ENCODE measurements at places on chromosomes 2 and 18. TPM values are rescaled to one million over a fixed set of nuclear protein-coding genes. Genes with fewer than 3 reads are reported as not detected.

GRCh38 chr18:69172046-69172445 is 228.6 kb upstream of the DOK6 start:
- no peaks in the 10 kb centered on the region for H3K4me1 ChIP-seq
- no peaks in the 10 kb centered on the region for H3K36me3 ChIP-seq
- no peaks in the 10 kb centered on the region for H3K27me3 ChIP-seq
- H3K27ac ChIP-seq: no peak overlapping the region
- H3K4me3 ChIP-seq: no peak overlapping the region
- no peak for DNase-seq

DNA sequence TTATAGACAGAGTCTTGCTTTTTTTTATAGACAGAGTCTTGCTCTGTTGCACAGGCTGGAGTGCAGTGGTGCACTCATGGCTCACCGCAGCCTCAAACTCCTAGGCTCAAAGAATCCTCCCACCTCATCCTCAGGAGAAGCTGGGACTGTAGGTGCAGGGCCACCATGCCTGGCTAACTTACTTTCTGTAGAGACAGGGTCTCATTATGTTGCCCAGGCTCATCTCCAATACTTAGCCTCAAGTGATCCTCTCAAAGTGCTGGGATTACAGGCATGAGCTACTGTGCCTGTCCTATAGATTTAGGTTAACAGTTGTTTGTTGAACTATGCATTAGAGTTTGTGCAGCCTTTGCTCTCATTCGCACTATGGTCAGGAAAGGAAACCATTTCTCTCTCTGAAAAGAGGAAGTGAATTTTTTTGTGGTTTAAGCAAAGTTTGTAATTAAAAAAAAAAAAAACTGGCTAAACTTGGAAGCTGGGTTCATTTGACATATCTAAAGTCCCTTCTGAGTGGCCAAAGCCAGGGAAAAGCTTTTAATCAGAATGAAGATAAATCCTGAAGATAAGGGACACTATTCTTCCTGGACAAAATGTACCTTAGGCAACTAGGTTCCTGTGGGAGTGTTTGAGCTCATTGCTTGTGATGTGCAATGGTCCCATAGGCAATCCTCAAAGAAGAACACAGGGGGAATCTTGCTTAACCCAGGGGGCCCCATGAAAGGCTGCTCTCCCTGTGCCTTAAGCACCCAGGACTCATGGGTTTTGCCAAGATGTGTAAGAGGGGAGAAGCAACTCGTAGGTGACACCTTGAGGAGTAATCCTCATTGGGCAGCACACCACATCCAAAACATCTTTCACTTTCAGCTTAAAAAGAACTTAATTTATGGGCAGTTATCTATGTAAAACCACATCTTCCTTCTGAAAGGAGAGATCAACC is 201.7 kb downstream of the MREG start:
- DNase-seq: no peak
- peaks cover 4% of the 10 kb centered on the region for H3K4me1 ChIP-seq
- H3K27me3 ChIP-seq: no peaks in the 10 kb centered on the region
- no peak overlapping the region for H3K4me3 ChIP-seq
- H3K36me3 ChIP-seq: no peaks in the 10 kb centered on the region

- H3K4me3 ChIP-seq: no peak overlapping the region
- no peaks in the 10 kb centered on the region for H3K4me1 ChIP-seq
- H3K27ac ChIP-seq: no peak overlapping the region
- no peak for DNase-seq
Measured at GRCh38 chr2:88067189-88067588, 436 bp upstream of the SMYD1 start.

- H3K27ac ChIP-seq: peak overlapping the region; percentile 75
- DNase-seq: peak; percentile 99
- H3K36me3 ChIP-seq: no peaks in the 10 kb centered on the region
- H3K4me3 ChIP-seq: no peak overlapping the region
- H3K27me3 ChIP-seq: no peaks in the 10 kb centered on the region
Measured at GRCh38 chr18:48781163-48781987, 169.4 kb downstream of the SMAD7 start.

GRCh38 chr18:14928396-14928795 is 180.4 kb downstream of the ANKRD30B start:
- no peak overlapping the region for H3K27ac ChIP-seq
- H3K27me3 ChIP-seq: no peaks in the 10 kb centered on the region
- no peaks in the 10 kb centered on the region for H3K36me3 ChIP-seq
- H3K4me1 ChIP-seq: no peaks in the 10 kb centered on the region
- no peak for DNase-seq
- no peak overlapping the region for H3K4me3 ChIP-seq

DNA sequence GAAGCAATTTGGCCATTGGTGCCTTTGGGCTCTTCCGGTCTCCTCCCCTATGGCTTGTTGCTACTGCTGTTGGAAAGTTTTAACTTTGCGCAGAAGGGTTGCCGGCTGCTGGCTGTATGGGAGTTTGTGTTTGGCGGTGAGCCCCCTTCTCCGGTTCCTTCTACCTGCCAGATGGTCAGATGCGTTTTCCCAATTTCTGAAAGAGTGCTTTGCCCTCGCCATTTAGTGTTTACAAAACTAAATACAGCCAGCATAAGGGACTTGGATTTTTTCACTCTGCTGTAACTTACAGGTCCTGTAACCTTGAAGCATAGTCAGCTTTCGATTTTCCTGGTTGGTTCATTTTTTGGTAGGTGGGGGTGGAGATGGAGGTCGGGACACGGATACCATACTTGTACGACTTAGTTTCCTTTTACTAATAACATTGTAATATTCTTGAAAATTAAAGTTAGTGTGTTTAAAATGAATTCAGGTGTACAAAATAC is 604 bp downstream of the COQ10B start:
- DNase-seq: no peak
- no peaks in the 10 kb centered on the region for H3K27me3 ChIP-seq
- no peaks in the 10 kb centered on the region for H3K36me3 ChIP-seq
- H3K27ac ChIP-seq: peak overlapping the region; percentile 100
- H3K4me3 ChIP-seq: peak overlapping the region; percentile 86
- H3K4me1 ChIP-seq: peaks cover 12% of the 10 kb centered on the region

DNA sequence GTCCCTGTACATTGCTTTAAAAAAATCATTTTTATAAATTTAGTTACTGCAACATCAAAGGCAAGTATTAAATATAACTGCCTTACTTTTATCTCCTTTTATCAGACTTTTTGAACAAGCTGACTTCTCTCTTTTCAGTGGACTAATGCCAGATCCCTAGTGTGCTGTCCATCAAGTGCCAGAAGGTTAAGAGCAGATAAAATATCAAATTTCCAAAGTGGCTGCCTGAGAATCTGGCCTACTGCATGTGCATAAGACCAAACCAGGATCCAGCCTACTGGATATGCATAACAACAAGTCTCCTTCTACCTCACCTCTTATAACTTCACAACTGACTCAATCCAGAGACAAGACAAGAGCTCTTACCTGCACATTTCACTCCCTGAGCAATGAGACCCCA is 59.8 kb upstream of the CHRNA1 start:
- no peak overlapping the region for H3K27ac ChIP-seq
- peaks cover 13% of the 10 kb centered on the region for H3K36me3 ChIP-seq
- peaks cover 26% of the 10 kb centered on the region for H3K4me1 ChIP-seq
- no peak for DNase-seq

- no peaks in the 10 kb centered on the region for H3K36me3 ChIP-seq
- H3K27ac ChIP-seq: no peak overlapping the region
- H3K4me1 ChIP-seq: no peaks in the 10 kb centered on the region
Measured at GRCh38 chr2:208148803-208149202, 2.8 kb upstream of the CRYGB start.

DNA sequence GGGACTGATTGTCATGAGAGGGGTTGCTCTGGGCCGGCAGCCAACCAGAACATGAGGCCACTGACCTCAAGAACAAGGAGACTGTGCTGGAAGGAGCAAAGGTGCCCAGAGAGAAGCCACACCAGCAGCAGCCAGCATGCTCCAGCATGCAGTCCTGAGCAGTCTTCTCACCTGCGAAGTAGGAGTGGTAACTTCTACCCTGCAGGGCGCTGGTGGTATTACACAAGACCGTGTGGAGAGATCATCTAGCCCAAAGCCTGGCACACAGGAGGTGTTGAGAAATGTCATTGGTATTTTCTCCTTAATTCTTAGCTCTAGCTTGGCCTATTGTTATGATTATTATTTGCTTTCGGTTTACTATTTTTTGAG is 132.7 kb downstream of the TSN start:
- H3K27me3 ChIP-seq: no peaks in the 10 kb centered on the region
- no peak overlapping the region for H3K27ac ChIP-seq
- H3K36me3 ChIP-seq: no peaks in the 10 kb centered on the region

- no peaks in the 10 kb centered on the region for H3K4me1 ChIP-seq
- no peak overlapping the region for H3K27ac ChIP-seq
- no peak for DNase-seq
- H3K36me3 ChIP-seq: no peaks in the 10 kb centered on the region
- H3K27me3 ChIP-seq: peaks cover 4% of the 10 kb centered on the region
- H3K4me3 ChIP-seq: no peak overlapping the region
Measured at GRCh38 chr18:37282386-37283037, 283.1 kb downstream of the CELF4 start.

DNA sequence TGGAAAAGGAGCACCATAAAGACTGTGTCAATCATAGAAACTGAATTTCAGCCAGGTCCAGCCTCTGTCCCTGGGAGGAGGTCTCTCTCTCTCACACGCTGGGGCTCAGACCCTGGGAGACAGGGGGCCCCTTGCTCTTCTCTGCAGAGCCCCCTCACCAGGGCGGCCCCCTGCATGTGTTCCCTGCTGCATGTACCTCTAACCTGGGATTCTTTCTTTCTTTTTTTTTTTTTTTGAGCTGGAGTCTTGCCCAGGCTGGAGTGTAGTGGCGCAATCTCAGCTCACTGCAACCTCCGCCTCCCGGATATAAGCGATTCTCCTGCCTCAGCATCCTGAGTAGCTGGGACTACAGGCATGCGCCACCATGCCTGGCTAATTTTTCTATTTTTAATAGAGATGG is 46.5 kb downstream of the TPO start:
- no peaks in the 10 kb centered on the region for H3K27me3 ChIP-seq
- no peak for DNase-seq
- H3K27ac ChIP-seq: no peak overlapping the region
- H3K4me1 ChIP-seq: no peaks in the 10 kb centered on the region

DNA sequence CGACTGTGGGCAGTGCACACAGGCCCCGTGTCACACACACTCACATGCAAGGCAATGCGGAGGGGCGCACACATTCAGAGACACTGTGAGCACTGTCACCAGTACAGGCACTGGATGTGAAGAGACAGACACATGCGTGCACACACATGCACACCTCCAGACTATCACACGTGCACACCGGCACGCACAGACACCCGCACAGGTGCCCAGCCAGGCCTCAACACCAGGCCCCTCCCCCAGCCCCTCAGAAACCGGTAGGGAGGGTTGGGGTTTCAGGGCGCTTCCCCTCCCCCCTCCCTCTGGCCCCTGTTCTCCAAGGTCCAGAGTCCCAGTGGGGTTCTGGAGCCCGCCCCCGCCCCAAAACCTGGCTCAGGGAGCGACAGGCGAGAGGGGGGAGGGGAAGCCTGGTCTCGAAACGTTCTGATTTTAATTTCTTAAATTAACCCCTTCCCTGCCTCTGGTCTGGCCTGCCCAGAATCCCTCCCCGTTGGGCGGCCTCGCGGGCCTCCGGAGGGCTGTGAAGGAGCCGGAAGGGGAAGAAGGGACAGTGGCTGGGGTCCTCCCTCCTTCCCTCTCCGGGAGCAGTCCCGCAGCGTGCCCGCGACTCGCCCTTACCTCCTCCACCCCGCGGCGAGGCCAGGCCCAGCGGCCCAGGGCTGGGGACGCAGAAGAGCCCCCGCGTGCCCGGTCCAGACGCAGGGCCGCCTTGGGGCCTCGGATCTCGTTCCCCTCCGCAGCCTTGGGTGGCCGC is 558 bp downstream of the FBXO41 start:
- no peaks in the 10 kb centered on the region for H3K36me3 ChIP-seq
- H3K4me1 ChIP-seq: no peaks in the 10 kb centered on the region
- H3K27me3 ChIP-seq: peaks cover 4% of the 10 kb centered on the region
- no peak overlapping the region for H3K27ac ChIP-seq

DNA sequence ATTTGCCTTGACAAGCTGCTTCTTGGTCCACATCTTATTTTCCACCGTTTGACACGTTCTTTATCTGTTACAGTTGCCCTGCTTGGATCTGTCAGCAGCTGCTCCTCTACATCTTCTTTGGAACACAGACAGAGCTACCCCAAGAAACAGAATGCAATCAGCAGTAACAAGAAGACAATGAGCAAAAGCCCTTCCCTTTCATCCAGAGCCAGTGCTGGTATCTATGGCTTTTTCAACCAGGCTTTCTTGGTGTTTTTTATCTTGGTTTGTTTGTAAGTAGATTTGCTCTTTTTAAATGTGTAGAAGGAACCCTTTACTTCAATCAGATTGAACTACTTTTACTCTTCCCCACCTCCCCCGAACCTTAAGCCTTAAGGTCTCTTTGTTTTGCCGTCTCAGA is 41.9 kb downstream of the CLIP4 start:
- peak overlapping the region; percentile 9 for H3K27ac ChIP-seq
- H3K36me3 ChIP-seq: peaks cover 20% of the 10 kb centered on the region
- H3K4me1 ChIP-seq: no peaks in the 10 kb centered on the region
- DNase-seq: no peak

GRCh38 chr2:188596054-188596453 is 304.4 kb downstream of the GULP1 start:
- peak; percentile 9 for DNase-seq
- no peaks in the 10 kb centered on the region for H3K27me3 ChIP-seq
- H3K4me3 ChIP-seq: no peak overlapping the region
- H3K4me1 ChIP-seq: no peaks in the 10 kb centered on the region
- H3K27ac ChIP-seq: no peak overlapping the region

DNA sequence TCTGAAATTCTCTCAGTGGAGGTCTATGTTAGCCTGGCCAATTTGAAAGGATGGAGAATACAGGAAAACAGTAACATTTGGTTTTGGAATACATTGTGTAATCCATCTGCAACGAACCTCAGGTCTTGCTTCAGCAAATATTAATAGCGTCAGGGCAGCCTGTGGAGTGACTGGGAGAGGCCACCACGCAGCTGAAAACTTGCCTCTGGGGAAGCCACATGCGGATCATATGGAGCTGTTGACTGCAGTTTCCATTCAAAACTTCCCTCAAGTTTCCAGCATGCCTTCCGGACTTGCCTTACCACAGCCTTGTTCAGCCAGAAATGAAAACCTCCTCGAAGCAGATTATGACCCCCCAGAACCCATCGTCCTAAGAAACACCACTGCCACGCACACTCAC is 25.7 kb downstream of the BCL11A start:
- no peak overlapping the region for H3K4me3 ChIP-seq
- H3K27ac ChIP-seq: peak overlapping the region; percentile 23
- H3K4me1 ChIP-seq: peaks cover 4% of the 10 kb centered on the region
- no peak for DNase-seq
- no peaks in the 10 kb centered on the region for H3K36me3 ChIP-seq

DNA sequence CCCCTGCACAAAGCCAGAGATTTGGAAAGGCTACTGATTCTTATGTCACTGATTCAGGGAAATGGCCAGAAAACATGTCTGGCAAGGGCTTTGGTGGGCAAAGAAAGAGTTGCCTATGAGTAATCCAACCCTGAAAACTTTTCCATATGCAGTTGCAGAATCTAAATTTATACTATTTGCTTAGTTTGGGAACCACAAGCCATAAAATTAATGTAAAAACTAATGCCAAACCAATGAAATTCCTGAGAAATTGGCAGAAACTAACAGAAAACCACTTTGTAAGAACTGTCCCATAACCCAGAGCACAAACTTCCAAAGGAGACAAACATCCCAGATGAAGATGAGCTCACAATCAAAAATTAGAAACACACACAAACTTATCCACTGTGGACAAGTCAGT is 48.8 kb downstream of the TCF4 start:
- H3K27me3 ChIP-seq: no peaks in the 10 kb centered on the region
- no peaks in the 10 kb centered on the region for H3K36me3 ChIP-seq
- H3K27ac ChIP-seq: no peak overlapping the region
- peaks cover 5% of the 10 kb centered on the region for H3K4me1 ChIP-seq
- H3K4me3 ChIP-seq: no peak overlapping the region

Gene LDLRAD4
- total RNA-seq: 30.2 TPM

Gene CARF
- 20.0 TPM for total RNA-seq

Gene MGAT4A
- total RNA-seq: 43.7 TPM

Gene HOXD13
- not detected for total RNA-seq

Gene C2orf49
- 18.7 TPM for total RNA-seq

Gene GALNT13
- total RNA-seq: 1.4 TPM

Gene TPO
- total RNA-seq: 0.31 TPM

Measured in lung (tissue), 17 donors.